ENCODE measurements at places on chromosomes 16 and 17. TPM values are rescaled to one million over a fixed set of nuclear protein-coding genes. Genes with fewer than 3 reads are reported as not detected.

DNA sequence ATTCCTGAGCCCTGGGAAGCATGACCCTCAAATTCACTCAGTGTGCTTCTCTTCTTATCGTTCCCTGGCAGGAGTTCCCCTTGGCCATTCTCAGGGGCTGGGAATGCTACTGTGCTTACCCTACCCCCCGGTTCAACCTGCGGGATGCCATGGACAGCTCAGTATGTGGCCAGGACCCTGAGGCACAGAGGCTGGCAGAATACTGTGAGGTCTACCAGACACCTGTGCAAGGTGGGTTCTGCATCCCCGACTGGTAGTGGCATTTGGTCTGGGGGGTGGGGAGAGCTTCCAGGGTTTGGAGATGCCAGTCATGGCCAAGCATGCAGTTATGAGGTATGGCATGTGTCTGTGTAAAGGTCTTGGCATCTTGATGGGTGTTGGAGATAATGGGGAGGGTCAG, 39.4 kb downstream of the WSCD1 start:
- H3K4me3 ChIP-seq: no peak overlapping the region
- no peak for DNase-seq
- H3K27ac ChIP-seq: no peak overlapping the region
- H3K36me3 ChIP-seq: no peaks in the 10 kb centered on the region
- no peaks in the 10 kb centered on the region for H3K4me1 ChIP-seq

SYNGR3 gene
- 1.5 TPM for total RNA-seq

GRCh38 chr16:1950047-1950446, 4.4 kb downstream of the RPL3L start:
- H3K36me3 ChIP-seq: no peaks in the 10 kb centered on the region
- no peak for DNase-seq
- H3K27ac ChIP-seq: no peak overlapping the region
- no peak overlapping the region for H3K4me3 ChIP-seq

CENPT gene
- 70.9 TPM for total RNA-seq

- H3K4me1 ChIP-seq: no peaks in the 10 kb centered on the region
- no peak for DNase-seq
- no peak overlapping the region for H3K27ac ChIP-seq
- no peaks in the 10 kb centered on the region for H3K27me3 ChIP-seq
Measured at GRCh38 chr17:8925808-8926207, 39.7 kb downstream of the PIK3R5 start.

All from thoracic aorta (tissue), 2 donors.